Activated CD4-positive, alpha-beta memory T cell treated with anti-CD3 and anti-CD28 coated beads, Interleukin-2, amount 10 ng/mL, durations not matched to agents 7 days and 5 days (primary cell): ENCODE measurements at places on chromosomes 16 and 17. TPM values are rescaled to one million over a fixed set of nuclear protein-coding genes. Genes with fewer than 3 reads are reported as not detected.

The CD300H gene
- total RNA-seq: not detected

The CCT6B gene
- 1.9 TPM for total RNA-seq

DNA sequence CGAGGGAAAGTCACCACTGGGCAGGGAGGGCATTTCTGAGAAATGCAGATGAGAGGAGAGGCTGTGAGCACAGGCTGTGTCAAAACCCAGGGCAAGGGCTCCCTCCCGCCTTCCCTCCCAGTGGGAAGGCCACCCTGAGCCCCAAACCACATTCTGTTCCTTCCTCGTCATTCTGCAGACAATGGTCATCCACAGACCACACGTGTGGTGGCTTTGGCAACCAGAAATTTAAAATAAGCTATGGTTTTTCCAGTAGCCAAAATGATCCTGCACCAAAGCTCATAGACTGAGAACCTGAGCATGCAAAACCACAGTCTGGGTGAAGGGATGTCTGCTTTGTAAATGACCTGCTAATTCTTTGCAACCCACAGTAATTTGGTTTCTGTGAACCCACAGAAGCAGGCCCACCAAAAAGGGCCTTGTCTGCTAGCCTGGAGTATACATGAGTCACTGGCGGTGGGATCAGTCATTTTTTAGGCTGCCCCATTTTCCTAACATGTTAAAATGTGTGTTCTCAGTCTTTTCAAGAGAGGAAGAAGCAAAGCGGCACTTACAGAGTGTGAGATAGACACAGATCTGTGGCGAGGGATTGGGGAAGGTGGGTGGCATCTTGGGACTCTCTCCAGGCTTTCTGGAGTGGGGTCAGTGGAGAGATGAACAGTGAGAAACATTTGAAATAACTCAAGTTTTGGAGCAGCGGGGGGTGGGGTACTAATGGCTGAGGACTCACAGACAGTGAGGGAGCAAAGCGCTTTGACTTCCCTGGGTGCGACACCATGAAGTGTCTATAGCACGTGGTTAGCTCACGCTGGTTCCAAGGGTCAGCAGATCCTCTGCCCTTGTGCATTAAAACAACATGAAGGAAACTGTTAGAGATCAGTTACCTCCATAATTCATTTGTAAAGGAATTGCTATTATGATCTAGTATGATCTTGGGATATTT is 20.5 kb downstream of the GRB7 start:
- H3K36me3 ChIP-seq: peaks cover 26% of the 10 kb centered on the region
- no peak overlapping the region for H3K4me3 ChIP-seq
- peaks cover 68% of the 10 kb centered on the region for H3K4me1 ChIP-seq
- DNase-seq: peak; percentile 66
- peak overlapping the region; percentile 69 for H3K27ac ChIP-seq

- H3K4me1 ChIP-seq: peaks cover 11% of the 10 kb centered on the region
- H3K36me3 ChIP-seq: no peaks in the 10 kb centered on the region
- no peak overlapping the region for H3K4me3 ChIP-seq
- peaks cover 16% of the 10 kb centered on the region for H3K27me3 ChIP-seq
- no peak for DNase-seq
Measured at GRCh38 chr17:44796731-44797130, 33.4 kb downstream of the GJC1 start.

DNA sequence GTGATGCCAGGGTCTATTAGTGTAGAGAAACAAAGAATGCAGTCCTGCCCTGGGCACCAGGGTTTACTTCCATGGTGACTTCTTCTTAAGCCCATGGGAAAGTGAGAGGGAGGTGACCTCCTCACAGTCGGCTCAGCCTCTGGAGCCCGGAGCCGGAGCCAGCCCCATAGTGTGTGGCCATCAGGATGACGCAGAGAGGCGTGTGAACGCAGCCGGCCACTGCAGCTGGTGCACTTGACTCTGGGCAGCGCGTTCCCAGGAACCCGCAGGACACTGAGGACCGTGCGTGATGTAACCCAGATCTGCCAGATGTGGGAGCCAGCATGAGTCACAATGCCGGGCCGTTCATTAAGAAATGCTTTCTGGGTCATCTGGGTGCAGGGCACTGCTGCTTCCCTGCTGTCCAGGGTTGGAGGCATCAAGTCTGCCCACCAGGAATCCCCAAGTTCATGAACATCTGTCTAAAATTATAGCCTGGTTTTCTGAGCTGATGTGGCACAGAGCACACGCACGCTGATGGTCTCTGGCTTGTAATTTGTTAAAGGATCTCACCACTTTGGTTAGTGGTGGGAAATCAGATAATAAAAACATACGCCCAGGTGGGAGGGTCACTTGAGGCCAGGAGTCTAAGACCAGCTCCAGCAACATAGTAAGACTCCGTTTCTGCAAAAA is 114.1 kb downstream of the PITPNC1 start:
- no peaks in the 10 kb centered on the region for H3K27me3 ChIP-seq
- H3K27ac ChIP-seq: no peak overlapping the region
- peaks cover 23% of the 10 kb centered on the region for H3K4me1 ChIP-seq
- DNase-seq: no peak

- H3K36me3 ChIP-seq: no peaks in the 10 kb centered on the region
- peaks cover 4% of the 10 kb centered on the region for H3K27me3 ChIP-seq
- H3K4me3 ChIP-seq: no peak overlapping the region
- peaks cover 7% of the 10 kb centered on the region for H3K4me1 ChIP-seq
- H3K27ac ChIP-seq: no peak overlapping the region
Measured at GRCh38 chr16:54455030-54455725, 168.6 kb upstream of the IRX3 start.

The WSCD1 gene
- not detected for total RNA-seq
